ENCODE measurements at places on chromosomes 13 and 19.

DNA sequence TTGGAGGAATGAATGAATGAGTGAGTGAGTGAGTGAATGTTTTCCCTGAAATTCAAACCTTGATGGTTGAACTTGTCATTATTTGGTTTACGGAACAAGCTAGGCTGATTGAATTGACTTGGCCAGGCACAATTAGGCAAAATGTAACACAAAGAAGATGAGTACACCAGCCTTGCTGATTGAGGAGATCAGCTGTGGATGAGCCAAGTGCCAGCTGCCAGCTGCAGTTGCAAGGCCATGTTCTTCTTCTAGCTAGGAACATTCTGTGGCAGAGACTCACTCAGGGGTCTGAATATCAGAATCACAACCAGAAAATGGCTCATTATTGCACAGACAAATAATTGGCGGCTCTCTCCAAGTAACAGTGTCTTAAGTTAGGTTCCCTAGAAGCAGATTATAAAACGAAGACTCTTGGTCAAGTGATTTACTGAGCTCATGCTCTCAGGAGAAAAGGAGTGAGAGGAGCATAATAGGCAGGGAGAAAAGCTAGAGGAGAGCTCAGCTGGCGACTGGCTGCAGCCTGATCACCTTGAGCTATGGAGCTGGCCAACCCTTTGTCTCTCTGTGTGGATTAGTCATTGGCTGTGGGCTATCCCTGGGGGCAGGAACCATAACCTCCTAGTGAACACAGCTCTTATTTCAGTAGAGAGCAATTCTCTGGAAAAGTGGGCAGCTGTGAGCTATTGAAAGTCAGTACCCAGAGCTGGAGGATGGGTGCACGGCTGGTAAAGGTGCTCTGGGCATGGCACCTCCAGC, 225.3 kb upstream of the SERP2 start:
- peak; percentile 82 for DNase-seq

DNA sequence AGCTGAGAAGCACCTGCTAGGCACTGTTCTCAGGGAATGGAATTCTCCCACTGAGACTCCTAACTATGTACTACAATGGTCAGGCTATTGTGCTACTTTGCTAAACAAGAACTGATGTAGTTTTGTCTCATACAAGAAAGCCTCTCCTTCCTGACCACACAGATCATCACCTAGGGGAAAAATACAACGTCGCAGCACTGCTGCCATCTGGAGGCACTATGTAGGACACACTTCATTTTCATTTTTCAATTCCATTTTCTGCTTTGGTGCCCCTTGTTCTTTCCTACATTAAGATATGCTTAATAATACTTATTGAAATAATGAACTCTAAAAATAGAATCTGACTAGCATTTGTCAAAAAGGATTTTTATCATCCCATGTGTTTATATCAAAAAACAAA, 21.1 kb downstream of the PROSER1 start:
- peak; percentile 40 for DNase-seq

- DNase-seq: no peak
Observed at GRCh38 chr13:23654111-23655110, 84.2 kb downstream of the TNFRSF19 start.

DNA sequence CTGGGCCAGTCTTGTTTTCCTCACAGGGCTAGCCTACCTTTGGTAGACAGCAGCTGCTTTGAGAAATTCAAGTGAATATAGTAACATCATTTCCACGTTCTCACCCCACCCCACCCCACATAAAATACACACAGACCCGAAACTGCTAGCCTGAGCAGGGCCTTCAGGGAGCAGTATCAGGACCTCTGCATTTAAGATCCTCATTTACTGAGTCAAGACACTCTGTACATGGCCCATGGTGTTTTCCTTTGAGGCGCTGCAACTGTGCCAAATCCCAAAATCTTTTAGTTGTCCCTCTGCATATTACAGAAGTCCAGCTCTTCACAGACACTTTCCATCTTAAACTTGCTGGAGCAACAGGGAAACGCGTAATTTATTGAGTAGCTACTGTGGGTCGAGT, 43.0 kb downstream of the ESD start:
- no peak for DNase-seq

DNA sequence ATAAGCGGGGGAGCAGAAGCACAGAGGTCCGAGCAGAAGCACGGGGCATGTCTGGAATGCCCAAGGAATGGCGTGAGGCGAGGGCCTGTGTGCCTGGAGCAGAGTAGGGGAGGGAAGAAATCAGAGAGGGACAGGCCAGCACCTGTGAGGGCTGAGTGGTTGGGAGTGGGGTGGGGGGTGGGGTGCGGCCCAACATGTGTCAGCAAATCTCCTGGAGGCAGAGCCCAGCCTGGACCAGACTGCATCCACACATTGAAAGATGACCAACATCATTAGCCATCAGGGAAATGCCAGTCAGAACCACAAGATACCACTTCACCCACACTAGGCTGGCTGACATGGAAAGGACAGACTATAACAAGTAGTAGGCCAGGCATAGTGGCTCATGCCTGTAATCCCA, 11.2 kb downstream of the CLASRP start:
- peak; percentile 89 for DNase-seq

GRCh38 chr19:39825531-39826076, 8.4 kb downstream of the DYRK1B start:
- DNase-seq: no peak

DNA sequence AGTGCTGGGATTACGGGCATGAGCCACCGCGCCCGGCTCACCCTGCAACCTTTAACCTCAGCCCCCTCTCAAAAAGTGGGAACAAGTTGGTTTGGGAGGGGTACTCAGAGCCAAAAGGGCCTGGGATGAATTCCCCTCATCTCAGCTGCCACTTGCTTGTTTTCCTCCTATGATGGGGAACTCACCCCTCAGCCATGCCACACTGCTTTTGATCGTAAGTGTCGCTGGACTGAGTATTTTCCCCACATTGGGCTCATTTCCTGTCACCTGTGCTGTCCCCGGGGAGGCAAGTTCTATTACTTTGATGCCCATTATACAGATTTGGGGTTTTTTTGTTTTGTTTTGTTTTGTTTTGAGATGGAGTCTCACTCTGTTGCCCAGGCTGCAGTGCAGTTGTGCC, 6.5 kb downstream of the R3HDM4 start:
- DNase-seq: no peak

GRCh38 chr13:24161010-24161775, 673 bp downstream of the SPATA13 start:
- DNase-seq: peak; percentile 28

- DNase-seq: no peak
Observed at GRCh38 chr19:47430041-47430802, 10.9 kb upstream of the MEIS3 start.

DNA sequence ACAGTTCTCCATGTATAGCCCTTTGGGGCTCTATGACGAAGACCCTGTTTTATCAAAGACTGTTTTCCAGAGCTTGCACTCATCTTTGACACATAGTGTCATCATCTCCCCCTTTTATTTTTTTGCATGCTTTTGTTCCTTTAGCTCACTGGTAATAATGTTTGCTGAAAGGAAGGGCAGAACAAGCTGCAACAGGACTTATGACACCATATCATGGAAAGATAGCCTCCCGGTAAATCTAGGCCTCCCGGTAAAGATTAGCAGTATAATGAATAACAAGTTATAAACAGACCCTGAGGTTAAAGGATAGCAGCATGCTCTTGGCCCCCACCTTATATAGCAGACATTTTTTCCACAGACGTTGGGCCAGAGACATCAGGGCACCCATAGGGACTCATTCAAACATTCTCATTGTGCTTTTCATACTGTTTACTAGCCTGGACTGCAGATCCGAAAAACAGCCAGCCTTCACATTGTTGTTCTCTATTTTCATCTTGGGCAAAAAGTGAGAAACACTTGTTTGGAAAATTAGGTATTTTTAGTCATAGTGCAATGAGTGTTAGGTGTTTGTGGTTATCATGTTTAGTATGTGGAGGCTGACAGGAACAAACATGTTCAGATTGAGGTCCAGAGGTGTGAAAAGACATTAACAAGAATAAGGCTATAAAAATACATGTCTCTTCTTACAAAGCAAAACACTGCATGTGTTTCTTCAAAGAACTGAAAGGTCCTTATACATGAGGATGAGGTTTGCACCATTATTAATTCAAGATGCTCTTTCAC, 136.9 kb upstream of the SPRY2 start:
- no peak for DNase-seq

DNA sequence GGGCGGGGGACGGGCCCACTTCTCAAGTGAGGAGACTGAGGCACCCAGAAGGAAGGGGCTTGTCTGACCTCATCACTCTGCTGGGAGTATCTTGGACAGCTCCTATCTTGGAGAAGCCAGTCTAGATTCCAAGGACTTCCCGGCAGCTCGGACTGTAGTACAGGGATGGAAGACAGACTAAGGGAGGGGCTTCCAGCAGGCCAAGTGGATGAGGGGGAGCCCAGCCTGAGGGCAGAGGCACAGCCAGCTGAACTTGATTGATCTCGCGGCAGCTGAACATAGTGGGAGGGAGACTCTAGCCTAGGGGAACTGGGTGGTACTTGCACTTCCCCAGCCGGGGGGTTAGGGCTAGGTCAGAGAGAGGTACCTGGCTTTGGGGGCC, 711 bp downstream of the CILP2 start:
- no peak for DNase-seq

GRCh38 chr19:32233091-32233490, 112.3 kb upstream of the ZNF507 start:
- no peak for DNase-seq

DNA sequence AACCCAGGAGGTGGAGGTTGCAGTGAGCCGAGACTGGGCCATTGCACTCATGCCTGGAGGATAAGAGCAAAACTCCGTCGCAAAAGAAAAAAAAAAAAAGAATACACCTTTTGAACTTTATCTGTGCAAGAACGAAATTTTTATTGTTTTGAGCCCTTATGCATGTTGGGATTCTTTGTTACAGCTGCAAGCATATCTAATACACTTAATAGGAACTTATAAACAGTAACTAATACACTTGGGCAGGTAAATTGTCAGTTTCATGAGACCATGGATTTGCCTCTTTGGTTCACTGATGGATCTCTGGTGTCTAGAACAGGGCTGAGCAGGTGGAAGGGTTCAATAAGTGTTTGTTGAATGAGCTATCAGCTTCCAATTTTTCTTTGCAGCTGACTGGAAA, 108.1 kb downstream of the CACNA1A start:
- no peak for DNase-seq

DNA sequence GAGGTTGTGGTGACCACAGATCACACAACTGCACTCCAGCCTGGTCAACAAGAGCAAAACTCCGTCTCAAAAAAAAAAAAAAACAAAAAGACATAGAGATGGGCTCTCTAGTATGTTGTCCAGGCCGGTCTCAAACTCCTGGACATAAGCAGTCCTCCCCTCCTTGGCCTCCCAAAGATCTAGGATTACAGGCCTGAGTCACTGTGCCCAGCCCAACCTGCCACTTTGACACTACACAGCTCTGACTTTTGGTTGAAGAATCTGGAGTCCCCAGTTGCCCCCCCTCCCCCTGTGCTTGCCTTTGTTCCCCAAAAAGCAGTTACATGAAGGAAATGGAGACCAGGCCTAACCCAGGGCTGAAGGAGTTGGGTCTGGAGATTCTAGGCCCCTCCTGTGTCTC, 12.9 kb downstream of the CARM1 start:
- peak; percentile 65 for DNase-seq

DNA sequence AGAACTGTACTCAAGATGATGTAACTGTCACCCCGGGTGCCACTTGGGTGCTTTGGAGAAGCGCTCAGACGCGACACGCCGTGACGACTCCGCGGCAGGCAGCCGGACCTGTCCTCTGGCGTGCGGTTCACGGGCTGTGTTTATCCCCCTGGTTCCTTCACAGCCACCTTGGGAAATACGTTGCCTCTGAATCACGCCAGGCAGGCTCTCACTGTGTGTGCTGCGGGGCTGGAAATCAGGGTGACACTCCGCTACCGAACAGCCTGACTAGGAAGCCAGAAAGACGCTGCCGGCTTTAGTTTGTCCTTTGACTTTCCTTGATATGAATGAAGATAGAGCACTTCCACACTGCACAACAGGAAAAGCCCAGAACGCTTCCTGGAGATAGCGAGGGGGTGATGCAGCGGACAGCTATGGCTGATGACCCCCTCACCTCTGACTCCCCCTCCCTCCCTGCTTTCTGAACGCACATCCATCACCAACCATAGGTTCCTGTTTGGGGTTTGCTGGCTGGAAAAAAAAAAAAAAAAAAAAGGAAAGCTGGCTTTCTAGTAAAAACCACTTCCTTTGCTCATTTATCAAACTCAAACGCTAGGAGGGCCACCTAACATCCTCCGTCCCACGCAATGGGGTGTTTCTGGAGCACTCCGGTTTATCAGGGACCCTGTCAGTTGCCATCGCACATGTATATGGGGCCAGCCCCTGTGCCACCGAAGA, 3.7 kb upstream of the GP6 start:
- DNase-seq: no peak

DNA sequence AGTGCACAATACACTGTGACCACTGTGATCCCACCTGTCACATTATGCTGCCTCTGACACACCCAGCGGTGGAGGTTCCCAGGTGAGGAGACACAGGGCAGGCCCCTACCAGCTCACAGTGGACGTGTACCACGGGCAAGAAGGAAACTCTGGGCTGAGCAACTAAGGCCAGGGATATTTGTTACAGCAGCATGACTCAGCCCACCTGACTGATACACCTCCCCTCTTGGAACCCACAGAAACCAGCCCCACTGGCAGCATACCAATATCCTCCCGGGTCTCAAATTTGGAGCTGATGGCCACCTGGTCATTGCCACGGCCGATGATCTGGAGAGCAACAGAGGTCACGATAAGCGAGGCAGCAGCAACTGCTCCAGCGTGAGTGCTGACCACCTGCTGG, 14.9 kb downstream of the KLC3 start:
- no peak for DNase-seq

DNA sequence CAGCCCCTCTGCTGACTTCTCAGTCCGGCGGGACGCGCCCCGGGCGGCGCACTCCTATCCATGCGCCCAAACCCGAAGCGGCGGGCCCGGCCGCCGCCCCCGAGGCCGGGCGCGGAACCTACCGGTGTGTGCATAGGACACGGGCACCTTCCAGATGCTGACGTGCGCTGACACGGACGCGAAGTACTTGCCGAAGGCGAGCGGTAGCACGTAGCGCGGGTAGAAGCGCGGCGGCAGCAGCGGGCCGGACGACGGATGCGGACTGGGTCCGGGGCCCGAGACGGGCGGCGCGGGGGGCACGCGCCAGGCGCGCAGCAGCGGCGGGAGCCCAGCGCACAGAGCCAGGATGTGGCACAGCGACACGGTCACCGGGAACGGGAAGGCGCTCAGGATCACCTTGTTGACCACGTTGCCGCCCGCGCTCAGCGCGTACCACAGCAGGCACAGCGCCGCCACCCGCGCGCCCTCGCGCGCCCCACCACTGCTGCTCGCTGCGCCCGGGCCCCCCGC, 338 bp downstream of the SLC35E1 start:
- no peak for DNase-seq

DNA sequence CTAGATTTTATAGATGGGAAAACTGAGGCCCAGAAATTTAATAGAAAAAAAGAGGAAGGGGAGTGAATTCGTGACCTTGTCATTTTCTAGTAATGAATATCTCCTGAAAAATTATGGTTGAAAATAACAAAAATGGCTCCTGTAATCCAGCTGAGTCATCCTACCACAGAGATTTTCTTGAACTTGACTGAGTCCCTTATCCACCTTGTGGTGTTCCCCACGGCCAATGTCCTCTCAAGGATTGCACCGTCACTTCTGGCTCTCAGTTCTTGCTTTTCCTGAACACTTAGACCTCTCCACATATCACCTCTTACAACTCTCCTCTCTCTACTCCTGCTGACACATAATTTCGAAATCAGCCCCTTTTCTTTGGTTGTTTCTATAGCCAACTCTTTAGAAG, 1.2 kb upstream of the KATNAL1 start:
- DNase-seq: no peak

- no peak for DNase-seq
Observed at GRCh38 chr13:21228738-21229137, 52.3 kb downstream of the MRPL57 start.

All from myocyte (in vitro differentiated cells).